Kidney (tissue), 22 donors: ENCODE measurements at places on chromosomes 4 and X. TPM values are rescaled to one million over a fixed set of nuclear protein-coding genes. Genes with fewer than 3 reads are reported as not detected.
A peak's percentile ranks its signal among the peaks of the same experiment; 100 is the strongest.

DAPP1 gene
- total RNA-seq, result 10.1 TPM

DNA sequence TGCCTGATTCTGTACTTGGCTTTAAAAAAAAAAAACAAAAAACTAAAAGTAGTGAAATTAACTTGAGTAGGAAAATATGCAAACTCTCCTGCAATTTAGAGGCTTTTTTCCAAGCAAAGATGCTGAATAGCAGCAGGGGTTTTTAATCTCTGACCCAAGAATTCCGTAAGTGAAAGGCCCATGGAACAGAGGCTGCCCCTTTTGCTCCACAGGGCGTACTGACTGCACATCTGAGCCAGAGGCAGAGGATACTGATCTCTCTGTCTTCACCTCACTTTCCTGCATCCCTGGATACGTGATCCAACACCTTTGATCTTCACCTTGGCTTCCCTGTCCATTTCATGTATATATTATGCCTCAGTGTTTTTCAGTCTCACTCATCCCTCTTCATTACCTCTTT lies 3.9 kb downstream of the FAM149A start:
- H3K27me3 ChIP-seq, result no peaks in the 10 kb centered on the region
- H3K4me3 ChIP-seq, result no peak overlapping the region
- no peak overlapping the region for H3K27ac ChIP-seq
- no peaks in the 10 kb centered on the region for H3K36me3 ChIP-seq
- no peak for DNase-seq

FRG2 gene
- not detected for total RNA-seq

DNA sequence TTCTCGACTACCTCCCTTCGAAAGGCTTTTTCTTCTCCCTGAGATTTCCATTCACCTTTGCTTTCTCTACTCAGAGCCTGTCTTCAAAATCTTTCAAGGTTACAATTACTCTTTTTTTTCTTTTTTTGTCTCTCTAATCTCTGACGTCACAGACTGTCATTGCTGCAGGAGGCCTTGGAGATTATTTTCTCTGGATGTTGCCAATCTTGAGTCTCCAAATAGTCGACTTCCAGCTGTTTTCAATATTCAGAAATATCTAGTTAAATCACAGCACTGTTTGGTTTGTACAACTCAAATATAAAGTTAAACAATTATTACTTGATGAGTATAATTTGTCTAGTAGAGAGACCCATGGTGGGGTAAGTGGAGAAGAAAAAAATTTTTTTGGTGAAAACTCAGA lies 359.0 kb upstream of the BOD1L1 start:
- H3K36me3 ChIP-seq, result no peaks in the 10 kb centered on the region
- peaks cover 7% of the 10 kb centered on the region for H3K4me1 ChIP-seq
- DNase-seq, result no peak
- H3K27ac ChIP-seq, result no peak overlapping the region
- no peaks in the 10 kb centered on the region for H3K27me3 ChIP-seq
- H3K4me3 ChIP-seq, result no peak overlapping the region

GRCh38 chrX:132837126-132837525 lies 121.3 kb downstream of the HS6ST2 start:
- peaks cover 5% of the 10 kb centered on the region for H3K27me3 ChIP-seq
- no peaks in the 10 kb centered on the region for H3K4me1 ChIP-seq
- DNase-seq, result no peak
- H3K4me3 ChIP-seq, result no peak overlapping the region

- H3K27me3 ChIP-seq, result no peaks in the 10 kb centered on the region
- H3K4me3 ChIP-seq, result no peak overlapping the region
- H3K4me1 ChIP-seq, result no peaks in the 10 kb centered on the region
- DNase-seq, result no peak
- H3K36me3 ChIP-seq, result no peaks in the 10 kb centered on the region
Observed at GRCh38 chr4:10024303-10024702, 3.0 kb upstream of the SLC2A9 start.

GRCh38 chr4:115711575-115711974 lies 598.2 kb upstream of the NDST4 start:
- no peak for DNase-seq
- H3K27ac ChIP-seq, result no peak overlapping the region
- H3K27me3 ChIP-seq, result no peaks in the 10 kb centered on the region
- H3K4me1 ChIP-seq, result no peaks in the 10 kb centered on the region
- H3K4me3 ChIP-seq, result no peak overlapping the region

- H3K27ac ChIP-seq, result peak overlapping the region; percentile 57
- DNase-seq, result peak; percentile 74
- H3K4me1 ChIP-seq, result no peaks in the 10 kb centered on the region
Observed at GRCh38 chr4:40564815-40565483, 64.7 kb downstream of the RBM47 start.

DNA sequence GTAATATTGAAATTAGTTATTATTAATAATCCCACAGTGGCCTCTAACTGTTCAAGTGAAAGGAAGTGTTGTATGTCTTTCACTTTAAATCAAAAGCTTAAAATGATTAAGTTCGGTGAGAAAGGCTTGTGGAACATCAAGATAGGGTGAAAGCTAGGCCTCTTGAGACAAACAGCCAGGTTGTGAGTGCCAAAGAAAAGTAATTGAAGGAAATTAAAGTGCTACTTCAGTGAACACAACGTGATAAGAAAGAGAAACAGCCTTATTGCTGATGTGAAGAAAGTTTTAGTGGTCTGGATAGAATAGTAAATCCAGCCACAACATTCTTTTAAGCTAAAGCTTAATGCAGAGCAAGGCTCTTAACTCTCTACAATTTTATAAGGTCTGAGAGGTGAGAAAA lies 42.6 kb upstream of the IL13RA2 start:
- DNase-seq, result no peak
- H3K4me1 ChIP-seq, result no peaks in the 10 kb centered on the region
- no peaks in the 10 kb centered on the region for H3K27me3 ChIP-seq

SPP1 gene
- total RNA-seq, result 5,484 TPM

DNA sequence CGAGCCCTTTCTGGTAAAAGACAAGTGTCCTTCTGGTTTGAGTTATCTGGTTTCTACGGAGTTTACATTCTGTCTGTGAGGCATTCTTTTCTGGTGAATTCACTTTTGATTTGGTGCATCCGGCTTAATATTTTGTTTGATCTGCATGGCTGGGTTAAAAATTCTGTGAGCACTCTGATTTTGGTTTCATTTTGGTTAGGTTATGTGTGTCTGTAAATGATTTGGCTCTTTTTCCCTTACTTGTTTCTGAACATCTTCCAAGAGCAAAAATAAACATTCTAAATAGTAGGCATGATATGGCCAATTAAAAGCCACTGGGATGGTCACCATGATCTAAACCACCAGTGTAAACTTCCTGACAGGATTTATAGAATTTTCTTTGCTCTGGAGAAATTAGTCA lies 85.7 kb upstream of the PTPN13 start:
- no peak for DNase-seq
- H3K27ac ChIP-seq, result no peak overlapping the region
- peak overlapping the region; percentile 27 for H3K4me3 ChIP-seq

DNA sequence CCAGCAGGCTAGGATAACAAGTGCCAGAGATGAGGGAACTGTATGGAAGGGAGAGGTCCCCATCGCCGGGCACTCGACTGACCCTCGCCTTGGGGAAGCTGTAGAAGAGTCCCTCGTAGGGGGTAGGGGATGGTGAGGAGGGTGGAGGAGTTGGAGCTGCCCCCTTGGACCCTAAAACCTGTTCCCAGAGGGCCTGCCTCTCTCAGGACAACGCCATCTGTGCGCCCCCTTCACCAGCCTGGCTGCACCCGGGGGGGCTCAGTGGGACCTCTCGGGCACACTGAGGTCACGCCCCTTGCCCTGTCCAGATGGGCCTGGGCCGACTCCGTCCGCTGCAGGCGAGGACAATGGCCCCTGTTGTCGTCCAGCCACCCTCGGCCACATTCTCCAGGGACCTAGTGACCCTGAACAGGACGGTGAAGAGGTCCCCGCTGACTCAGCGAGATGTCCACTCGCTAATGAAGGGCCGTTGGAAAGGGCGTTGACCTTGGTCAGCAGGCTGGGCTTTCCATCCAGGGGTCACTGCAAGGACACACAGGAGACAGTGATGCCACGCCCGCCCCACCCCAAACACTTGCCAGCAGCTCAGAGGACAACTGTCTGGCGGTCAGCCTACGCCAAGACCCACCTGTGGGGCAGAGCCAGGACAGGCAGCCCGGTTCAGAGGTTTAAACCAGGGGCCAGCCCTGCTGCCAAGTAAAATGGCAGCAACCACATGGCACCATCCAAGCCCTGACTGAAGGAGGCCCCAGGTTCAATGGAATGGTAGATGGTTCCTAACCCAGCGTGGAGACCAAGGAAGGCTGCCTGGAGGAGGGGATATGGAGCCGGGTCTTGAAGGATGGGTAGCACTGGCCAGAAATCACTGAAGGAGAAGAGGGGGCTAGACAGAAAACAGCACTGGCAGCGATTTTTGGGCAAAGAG lies 51.2 kb downstream of the HMX1 start:
- no peaks in the 10 kb centered on the region for H3K36me3 ChIP-seq
- no peak overlapping the region for H3K4me3 ChIP-seq
- no peaks in the 10 kb centered on the region for H3K4me1 ChIP-seq
- DNase-seq, result no peak
- H3K27ac ChIP-seq, result no peak overlapping the region

GRCh38 chr4:187160486-187160885 lies 436.8 kb upstream of the FAT1 start:
- no peak overlapping the region for H3K4me3 ChIP-seq
- H3K27me3 ChIP-seq, result no peaks in the 10 kb centered on the region
- no peak overlapping the region for H3K27ac ChIP-seq
- DNase-seq, result no peak
- no peaks in the 10 kb centered on the region for H3K36me3 ChIP-seq

DNA sequence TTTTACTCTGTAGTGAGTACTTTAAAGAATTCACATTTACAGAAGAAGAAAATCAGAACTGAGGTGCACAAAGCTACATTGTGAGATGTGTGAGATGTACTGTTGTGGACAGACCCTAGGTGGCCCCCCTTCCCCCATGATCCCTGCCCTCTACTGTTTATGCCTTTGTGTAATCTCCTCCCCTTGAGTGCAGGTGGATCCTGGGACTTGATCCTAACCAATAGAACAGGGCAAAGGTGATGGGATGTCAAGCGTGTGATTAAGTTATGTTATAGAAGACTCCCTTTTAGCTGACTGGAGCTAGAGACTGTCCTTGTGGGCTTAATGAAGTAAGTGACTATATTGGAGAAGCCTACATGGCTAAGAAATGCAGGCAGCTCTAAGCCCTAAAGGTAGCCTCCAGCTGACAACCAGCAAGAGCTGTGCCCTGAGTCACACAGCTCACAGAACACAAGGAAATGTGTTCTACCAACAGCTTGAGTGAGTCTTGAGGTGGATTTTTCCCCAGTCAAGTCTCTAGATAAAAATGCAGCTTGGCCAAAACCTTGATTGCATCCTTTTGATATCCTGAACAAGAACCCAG lies 225.2 kb upstream of the LEF1 start:
- no peak overlapping the region for H3K27ac ChIP-seq
- DNase-seq, result no peak
- no peaks in the 10 kb centered on the region for H3K4me1 ChIP-seq
- H3K36me3 ChIP-seq, result no peaks in the 10 kb centered on the region
- H3K27me3 ChIP-seq, result no peaks in the 10 kb centered on the region

FAM184B gene
- 0.09 TPM for total RNA-seq

DNA sequence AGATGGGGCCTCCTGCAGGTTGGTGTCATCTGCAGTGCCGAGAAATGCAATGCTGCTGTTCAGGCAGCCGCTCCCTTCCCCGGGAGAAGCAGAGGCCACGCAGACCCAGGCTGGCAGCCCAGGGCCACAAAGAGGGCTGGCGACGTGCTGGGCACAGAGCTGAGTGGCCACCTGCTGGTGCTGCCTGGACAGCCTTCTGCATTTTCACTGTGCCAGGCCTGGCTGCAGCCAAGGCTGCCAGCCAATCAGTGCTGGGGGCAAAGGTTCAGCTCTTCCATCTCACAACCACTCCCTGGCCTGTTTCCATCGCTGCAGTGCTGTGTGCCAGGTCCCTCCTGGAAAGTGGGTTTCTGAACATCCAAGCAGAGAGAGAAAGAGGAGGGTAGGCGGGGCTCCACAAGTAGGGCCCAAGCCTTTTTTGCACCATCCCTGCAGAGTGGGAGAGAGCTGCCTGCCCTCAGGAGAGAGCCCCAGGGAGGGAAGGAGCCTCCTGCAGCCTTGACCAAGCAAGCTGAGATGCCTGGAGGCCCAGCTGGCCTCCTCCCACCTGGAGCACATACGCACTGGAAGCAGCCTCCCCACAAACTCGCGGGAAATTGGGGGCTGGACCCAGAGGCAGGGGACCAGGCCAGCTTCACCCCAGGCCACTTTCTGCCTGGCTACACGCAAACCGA lies 20.1 kb downstream of the ADRA2C start:
- no peak overlapping the region for H3K4me3 ChIP-seq
- no peaks in the 10 kb centered on the region for H3K27me3 ChIP-seq
- H3K27ac ChIP-seq, result no peak overlapping the region
- no peak for DNase-seq
- no peaks in the 10 kb centered on the region for H3K4me1 ChIP-seq

GRCh38 chrX:86747091-86747490 lies 598.8 kb downstream of the DACH2 start:
- no peaks in the 10 kb centered on the region for H3K27me3 ChIP-seq
- no peaks in the 10 kb centered on the region for H3K36me3 ChIP-seq
- no peak overlapping the region for H3K4me3 ChIP-seq
- DNase-seq, result no peak
- no peaks in the 10 kb centered on the region for H3K4me1 ChIP-seq
- H3K27ac ChIP-seq, result no peak overlapping the region

PAGE5 gene
- total RNA-seq, result not detected

SCRG1 gene
- total RNA-seq, result 1.6 TPM

DNA sequence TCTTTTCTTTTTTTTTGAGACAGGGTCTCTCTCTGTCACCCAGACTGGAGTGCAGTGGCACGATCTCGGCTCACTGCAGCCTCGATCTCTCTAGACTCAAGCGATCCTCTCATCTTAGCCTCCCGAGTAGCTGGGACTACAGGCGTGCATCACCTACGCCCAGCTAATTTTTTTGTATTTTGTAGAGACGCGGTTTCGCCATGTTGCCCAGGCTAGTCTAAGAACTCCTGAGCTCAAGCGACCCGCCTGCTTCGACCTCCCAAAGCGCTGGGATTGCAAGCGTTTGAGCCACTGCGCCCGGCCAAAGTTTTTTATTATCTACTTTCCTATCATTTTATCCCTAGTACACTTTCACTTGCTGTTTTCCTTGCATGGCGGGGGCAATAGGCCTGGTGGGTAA lies 1.4 kb downstream of the UBA6 start:
- H3K4me3 ChIP-seq, result peak overlapping the region; percentile 70
- H3K27me3 ChIP-seq, result no peaks in the 10 kb centered on the region
- H3K4me1 ChIP-seq, result no peaks in the 10 kb centered on the region
- no peaks in the 10 kb centered on the region for H3K36me3 ChIP-seq

XK gene
- 1.3 TPM for total RNA-seq

GRCh38 chr4:7375427-7375826 lies 59.3 kb downstream of the PSAPL1 start:
- H3K27ac ChIP-seq, result no peak overlapping the region
- no peaks in the 10 kb centered on the region for H3K36me3 ChIP-seq
- peak; percentile 30 for DNase-seq
- no peaks in the 10 kb centered on the region for H3K4me1 ChIP-seq

SHROOM4 gene
- total RNA-seq, result 21.8 TPM

DNA sequence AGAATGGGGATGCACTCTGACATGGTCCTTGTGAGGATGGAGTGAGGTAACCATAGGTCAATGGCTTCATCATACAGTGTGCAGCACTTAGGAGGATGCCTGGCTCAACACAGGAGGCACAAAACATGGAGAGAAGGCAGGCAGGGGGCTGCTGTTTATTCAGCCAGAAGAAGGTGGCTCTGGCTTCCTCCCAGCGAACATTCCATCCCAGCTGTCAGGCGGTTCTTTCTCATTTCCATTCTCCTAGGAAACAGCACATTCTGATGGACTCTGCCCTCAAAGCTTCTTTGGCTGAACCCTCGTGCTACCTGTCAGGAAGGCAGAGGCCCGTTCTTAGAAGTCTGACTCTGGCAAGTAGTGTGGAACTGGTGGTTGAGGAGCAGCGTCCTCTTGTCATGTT lies 18.6 kb downstream of the STK32B start:
- H3K4me3 ChIP-seq, result no peak overlapping the region
- DNase-seq, result no peak
- no peaks in the 10 kb centered on the region for H3K4me1 ChIP-seq
- H3K36me3 ChIP-seq, result no peaks in the 10 kb centered on the region

CTAG1B gene
- not detected for total RNA-seq

PPP2R2C gene
- 0.82 TPM for total RNA-seq
